BJ (cell line): ENCODE measurements at places on chromosomes 6 and 20.

- DNase-seq: no peak
These were observed 415.8 kb downstream of the PREX1 start for GRCh38 chr20:48411919-48412522.

- DNase-seq: no peak
These were observed 2.9 kb downstream of the ZNF335 start for GRCh38 chr20:45968801-45969711.

DNA sequence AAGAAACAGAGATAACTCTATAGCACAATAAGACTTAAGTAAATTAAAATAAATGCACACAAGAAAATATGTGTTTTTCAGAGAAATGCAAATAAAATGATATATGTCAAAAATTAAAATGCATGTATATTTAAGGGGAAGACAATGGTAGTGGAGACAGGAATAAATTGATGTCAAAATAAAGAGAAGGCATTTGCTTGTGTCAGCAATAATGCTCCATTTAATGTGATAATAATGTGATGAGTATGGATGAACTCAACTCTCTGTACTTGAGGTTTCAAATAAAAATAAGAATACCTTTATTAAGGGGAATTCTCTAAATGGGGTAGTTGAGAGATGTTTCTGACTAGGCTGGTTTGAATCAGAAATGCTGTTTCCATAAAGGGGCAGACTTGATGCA lies 45.7 kb upstream of the BCKDHB start:
- no peak for DNase-seq

DNA sequence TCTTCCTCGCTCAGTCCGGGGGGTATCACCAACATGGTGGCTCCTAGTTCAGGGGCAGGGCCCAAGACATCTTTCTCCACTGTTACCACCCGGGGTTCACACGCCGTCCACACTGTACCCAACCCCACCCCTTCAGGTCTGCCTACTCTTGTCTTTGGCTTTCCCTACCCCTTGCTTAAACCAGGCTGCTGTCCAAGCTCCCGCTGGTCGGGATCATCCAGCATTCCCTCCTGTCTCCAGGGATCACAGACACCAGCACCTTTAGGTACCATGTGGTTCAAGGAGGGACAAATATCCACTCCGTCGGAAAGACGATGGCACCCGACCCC lies 395 bp downstream of the NELFE start:
- DNase-seq: no peak

DNA sequence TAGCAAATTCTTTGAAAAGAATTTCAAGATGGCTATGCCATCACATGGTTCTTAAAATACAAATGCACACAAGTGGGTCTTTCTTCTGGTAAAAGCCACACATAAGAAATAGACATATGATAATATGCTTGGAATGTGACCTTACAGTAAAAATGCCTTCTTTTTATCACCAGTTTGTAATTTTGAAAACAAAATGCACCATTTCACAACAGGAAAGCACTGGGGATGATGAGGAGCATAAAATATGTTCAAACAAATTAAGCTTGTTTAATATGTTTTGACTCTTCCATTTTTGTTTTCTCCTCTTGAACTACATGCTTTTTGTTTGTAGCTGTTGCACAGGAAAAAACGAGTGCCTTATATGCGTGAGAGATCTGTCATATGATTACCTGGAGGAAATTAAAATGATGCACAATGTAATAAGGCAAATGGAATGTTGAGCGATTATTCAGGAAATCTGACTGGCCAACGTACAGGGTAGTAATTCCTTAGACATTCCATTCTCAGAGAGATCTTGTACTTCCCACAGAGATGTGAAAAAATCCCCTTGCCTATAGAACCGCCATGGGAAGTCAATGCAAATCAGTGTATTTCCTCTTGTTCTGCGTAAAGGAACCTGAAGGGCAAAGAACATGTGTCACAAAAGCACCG lies 911.6 kb downstream of the TFAP2A start:
- DNase-seq: peak; percentile 76
